ENCODE measurements at places on chromosomes 1 and 21.

GRCh38 chr1:153293480-153293775, 19.3 kb downstream of the PGLYRP3 start:
- DNase-seq = no peak

DNA sequence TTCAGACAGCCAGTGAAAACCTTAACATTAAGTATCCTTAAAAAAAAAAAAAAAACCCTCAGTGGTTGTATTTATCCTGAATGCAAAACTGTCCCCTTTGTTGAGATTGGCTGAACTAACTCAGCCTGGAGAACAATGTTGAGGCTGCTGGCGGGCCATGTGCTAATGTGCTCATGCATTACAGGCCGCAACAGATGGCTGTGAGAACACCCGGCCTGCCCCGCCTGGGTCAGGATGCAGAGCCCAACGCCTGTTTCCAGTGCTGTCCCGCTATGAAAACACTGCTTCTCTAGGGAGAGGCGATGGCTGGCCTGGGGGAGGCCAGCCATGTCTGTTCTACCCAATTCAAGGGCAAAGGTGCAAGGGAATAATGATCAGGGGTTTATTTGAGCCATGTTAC, 13.8 kb downstream of the OLIG2 start:
- no peak for DNase-seq

DNA sequence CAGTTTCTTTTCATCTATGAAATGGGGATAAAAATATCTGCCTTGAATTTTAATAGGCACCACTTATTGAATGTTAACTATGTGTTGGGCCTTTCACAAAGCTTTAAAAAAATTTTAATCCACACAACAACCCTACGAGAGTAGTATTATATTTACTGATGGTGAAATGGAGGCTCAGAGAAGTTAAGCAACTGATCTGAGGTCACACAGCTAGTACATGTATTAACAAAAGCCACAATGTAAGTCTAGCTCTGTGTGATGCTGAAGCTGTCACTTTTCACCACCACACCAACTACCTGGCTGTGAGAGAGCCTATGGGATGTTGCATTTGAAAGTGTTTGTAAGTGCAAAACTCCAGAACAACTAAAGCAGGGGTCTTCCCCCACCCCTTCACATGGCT, 44.1 kb downstream of the LRRN2 start:
- no peak for DNase-seq

- DNase-seq = no peak
These were observed 19.5 kb downstream of the UBASH3A start for GRCh38 chr21:42423197-42423675.

DNA sequence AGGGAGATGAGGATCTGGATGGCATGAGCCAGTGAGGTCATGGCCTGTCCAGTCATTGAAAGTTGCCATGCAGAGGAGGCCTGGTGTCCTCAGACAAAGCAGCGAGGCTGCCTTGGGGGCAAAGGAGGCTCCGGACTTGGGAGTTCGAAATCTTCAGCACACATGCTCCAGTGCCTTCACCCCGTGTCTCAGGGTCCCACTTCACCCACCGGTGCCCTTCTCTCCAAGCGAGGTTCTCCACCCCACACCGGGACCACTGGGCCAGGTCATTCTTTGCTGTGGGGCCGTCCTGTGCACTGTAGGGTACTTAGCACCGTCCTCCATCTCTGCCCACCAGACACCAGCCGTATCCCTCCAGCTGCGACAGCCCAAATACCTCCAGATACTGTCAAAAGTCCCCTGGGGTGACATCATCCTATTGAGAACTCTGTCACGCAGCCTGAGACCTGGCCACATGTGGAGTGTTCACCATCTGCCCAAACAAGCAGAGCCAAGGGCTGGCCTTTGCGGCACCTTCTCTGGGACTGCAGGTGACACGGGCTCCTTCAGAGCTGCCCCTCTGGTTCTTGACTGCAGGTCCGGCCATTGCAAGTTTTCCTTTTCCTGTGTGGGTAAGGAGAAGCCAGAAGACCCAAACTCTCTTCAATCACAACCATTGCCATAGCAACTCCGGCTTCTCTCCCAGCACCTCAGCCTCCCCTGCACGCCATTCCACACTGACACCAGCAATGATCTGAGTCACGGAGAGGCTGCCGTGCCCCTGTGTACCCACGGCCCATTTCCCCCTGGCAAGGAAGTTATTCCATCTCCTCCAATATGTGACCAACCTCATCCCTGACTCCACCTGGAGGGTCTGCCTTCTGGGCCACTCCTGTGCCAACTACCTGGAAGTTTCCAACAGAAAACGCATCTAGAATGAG, 20.4 kb upstream of the PDE9A start:
- DNase-seq = no peak

DNA sequence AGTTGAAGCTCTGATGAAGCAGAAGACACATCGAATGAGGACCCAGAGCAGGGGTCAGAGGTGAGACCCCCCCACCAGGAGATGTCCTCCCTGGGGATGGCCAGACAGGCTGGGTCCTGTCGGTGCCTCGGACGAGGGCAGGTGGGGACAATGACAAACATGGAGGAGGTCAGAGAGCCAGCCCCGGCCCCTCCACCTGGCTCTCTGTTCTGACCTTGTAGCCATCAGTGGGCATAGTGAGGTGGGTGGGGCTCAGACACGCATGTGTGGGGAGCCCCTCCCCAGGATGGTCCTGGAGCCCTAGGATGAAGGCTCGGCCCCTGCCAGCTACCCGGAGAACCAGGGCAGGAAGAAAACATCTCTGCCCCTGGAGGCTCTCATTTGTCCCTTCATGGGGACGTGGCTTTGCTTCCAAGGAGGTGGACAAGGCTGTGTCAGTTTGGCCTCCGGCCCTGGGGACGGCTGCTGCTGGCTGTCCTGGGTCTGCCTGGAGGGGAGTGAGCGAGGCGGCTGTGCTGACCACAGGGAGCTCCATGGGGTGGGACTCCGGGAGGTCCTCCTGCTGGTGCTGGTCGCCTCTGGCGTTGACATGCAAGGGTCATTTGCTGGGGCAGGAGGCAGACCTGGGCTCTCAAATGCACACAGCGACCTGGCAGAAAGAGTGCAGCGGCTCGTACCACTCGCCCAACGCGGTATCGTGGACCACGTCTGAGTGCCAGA, 2.6 kb downstream of the KRTAP10-6 start:
- no peak for DNase-seq

DNA sequence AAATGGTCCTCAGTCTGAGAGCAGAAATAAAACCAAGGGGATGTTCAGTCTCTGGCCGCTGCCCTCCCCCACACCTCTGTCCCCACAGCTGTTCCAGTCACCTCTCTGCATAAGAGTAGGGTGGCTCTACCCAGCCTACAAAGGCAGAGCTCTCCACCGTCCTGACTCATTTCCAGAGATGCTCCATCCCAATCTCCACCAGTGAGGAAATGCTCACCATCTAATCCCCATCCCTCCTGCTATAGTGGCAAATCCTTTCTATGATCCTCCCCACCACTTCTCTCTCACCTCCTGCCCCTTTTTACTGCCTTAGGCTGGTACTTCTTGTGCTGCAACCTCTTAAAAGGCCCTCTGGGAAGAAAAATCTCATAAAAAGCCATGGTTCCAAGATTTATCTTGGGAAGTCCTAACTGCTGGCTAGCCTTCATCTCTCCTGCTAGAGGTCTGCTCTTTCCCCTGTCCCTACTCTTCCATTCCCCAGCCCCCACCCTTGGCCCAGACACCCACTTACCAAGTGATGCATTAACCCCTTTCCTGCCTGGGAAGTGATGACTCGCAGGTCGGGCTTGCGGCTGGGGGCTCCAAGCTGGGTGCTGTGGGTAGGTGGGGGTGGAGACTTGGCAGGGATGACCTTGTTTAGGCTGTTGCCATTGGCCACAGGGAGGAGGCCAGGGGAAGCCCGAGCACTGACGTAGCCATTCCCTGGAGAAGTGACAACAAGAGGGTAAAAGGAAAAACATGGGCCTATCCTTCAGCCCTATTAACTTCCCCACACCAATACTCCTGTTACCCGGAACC, 23.9 kb downstream of the MEF2D start:
- no peak for DNase-seq

DNA sequence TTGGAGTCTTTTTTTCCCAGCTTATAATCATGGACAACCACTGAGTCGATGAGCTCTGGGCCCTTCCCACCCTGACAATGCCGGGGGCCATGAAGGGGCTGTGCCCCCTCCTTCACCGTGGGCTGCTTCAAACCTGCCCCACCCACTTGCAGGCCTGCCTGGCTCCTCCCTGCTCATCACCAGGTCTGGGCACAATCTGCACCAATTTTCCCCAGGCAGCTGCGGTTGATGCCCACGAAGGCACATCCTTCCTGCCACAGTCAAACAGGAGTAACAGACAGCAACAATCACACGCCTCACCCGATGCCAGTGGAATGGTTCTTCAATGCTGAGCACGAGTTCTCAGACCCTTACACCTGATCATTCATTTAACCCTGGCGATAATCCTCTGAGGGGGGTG, 18.9 kb downstream of the PGLYRP3 start:
- no peak for DNase-seq

- no peak for DNase-seq
These were observed 1361.7 kb upstream of the B3GALT2 start for GRCh38 chr1:194548071-194548470.

DNA sequence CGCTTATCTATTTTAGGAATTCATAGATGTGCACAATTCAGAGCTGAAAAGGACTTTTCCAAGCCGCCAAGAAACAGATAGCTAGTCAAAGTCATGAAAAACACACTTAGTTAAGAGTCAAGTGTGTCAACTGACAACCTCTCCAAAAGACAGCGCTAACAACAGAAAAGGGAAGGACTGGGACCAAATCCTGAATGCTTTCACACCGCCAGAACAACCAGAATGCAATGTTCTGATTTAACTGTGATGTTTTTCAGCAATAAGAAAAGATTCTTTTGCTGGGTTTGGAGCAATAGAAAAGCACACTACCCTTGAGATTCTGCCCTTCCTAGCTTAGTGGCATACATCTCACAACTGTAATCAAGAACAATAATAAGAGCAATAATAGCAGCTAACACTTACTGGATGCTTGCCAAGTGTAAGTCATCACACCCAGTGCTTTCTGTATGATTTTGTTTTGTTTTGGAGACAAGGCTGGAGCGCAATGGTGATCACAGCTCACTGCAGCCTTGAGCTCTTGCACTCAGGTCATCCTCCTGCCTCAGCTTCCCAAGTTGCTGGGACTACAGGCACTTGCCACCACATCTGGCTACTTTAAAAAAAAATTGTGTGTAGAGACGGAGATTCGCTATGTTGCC, 33.9 kb upstream of the SDC3 start:
- DNase-seq = no peak

- no peak for DNase-seq
These were observed 29.9 kb downstream of the CHML start for GRCh38 chr1:241610056-241610815.

- no peak for DNase-seq
These were observed 170.7 kb downstream of the IER5 start for GRCh38 chr1:181259026-181259745.

DNA sequence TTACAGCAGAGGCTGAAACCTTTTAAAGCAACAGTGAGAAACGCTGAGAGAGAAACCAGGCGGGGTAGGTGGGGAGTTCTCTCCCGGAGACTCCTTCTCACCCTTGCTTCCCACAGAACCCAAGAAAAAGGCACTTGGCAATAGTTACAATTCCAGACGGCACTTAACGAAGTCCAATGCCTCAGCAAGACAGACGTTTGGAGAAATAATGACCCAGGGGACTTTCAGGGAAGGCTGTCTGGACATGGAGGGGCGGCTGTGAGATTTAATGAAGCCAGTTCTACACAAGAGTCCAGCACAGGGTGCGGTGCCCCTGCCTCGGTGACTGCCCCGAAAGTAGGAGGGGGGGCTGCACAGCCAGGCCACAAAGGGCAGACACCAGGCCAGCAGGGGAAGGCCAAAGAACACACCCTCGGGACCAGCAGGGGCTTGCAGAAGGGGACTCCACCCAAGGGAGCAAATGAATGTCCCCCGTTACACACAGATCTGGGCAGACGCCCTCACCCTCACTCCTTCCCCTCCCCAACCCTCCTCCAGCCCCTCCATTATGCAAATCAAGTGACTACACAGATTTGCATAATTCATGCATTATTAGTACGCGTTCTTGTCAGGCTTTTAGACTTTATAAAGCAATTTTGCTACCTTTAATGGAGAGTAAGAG, 26.3 kb downstream of the KCNN3 start:
- no peak for DNase-seq

- no peak for DNase-seq
These were observed 51.3 kb upstream of the SELENON start for GRCh38 chr1:25748531-25749205.

- DNase-seq = no peak
These were observed 86.3 kb upstream of the TMPRSS2 start for GRCh38 chr21:41594268-41594667.

DNA sequence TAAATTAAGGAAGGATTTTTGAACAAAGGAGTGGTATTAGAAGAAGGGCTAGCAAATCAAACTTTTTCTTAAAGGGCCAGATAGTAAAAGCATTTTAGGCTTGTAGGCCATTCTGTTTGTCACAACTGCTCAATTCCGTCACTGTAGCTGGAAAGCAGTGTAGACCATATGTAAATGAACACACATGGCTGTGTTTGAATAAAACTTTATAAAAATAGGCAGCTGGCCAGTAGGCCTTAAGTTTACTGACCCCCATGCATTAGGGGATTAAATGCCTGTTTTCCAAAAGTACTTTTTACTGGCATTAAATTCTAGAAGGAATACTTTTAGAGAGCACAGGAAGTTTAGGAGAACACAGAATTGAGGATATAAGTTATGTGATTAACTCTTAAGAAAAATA, 8.9 kb downstream of the IVNS1ABP start:
- no peak for DNase-seq

DNA sequence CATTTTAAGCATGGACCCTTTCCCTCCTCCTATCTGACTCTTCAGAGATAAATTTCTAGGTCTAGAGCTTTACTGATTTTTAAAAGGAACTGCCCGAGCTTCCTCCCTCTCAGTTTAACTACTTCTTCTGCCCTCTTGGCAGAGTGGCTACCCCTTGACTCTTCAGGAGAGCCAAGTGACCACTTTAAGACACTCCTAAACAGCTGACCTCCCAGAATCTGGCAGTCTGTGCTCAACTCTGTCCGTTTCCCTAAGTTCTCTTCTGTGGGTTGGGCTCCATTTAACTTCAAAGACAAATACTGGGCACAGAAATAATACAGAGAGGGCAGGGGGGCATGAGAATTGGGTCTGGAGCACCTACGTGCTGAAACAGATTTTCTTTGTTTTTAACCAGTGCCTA, 196.3 kb upstream of the FOXD3 start:
- no peak for DNase-seq

GRCh38 chr1:101567582-101568189, 330.9 kb downstream of the S1PR1 start:
- peak; percentile 24 for DNase-seq

GRCh38 chr1:226993814-226994585, 53.9 kb downstream of the COQ8A start:
- no peak for DNase-seq

- no peak for DNase-seq
These were observed 26.4 kb upstream of the ARHGEF10L start for GRCh38 chr1:17513131-17513530.

- no peak for DNase-seq
These were observed 72.5 kb downstream of the GPR161 start for GRCh38 chr1:168064216-168064615.

Measured in stimulated activated CD4-positive, alpha-beta T cell treated with anti-CD3 and anti-CD28 coated beads, Interleukin-1b, Interleukin-23, amount 100 ng/mL, for 4 hours (primary cell).